B cell (primary cell): ENCODE measurements at places on chromosomes 4 and X.

- DNase-seq: no peak
Measured at GRCh38 chr4:158884280-158884679, 115.5 kb downstream of the FNIP2 start.

DNA sequence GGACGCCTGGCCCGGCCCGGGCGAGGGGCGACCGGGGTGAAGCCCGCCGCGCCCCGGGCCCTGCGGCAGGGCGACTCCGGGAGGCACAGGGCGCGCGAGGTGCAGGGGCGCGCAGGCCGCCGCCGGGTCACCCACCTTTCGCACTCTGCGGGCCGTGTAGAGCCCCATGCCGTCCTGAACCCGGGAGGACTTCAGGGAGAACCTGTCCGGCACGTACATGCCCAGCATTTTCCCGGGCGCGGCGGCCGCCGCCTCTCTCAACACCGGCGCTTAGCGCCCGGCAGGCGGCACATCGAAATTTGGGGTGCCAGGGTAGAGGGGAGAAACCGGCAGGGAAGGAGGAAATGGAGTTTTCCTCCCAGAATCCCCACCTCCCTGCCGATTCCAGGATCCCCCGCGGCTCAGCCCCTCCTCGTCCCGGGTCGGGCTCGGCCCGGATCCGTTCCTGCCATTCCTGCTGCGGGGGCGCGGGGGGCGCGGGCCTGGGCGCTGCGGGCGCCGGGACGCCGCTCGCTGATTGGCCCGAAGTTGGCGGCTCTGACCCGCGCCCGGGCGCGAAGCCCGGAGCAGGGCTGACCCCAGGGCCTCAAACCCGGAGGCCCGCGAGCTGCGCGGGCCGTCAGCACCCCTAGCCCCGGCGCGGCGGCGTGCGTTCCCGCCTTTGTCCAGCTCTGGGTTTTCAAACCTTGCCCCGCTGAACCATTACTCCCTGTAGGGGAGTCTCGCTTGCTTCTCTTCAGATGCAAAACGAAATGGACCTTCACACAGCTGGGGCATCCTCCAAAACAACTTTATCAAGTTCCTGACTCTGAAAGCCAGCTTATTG, at the start of gene PRDM5:
Gene PRDM5, minus strand, starts transcription at position 346 of the 826 bp plus-strand sequence. Its CDS starts 118 bp downstream, at position 228.
- no peak for DNase-seq

DNA sequence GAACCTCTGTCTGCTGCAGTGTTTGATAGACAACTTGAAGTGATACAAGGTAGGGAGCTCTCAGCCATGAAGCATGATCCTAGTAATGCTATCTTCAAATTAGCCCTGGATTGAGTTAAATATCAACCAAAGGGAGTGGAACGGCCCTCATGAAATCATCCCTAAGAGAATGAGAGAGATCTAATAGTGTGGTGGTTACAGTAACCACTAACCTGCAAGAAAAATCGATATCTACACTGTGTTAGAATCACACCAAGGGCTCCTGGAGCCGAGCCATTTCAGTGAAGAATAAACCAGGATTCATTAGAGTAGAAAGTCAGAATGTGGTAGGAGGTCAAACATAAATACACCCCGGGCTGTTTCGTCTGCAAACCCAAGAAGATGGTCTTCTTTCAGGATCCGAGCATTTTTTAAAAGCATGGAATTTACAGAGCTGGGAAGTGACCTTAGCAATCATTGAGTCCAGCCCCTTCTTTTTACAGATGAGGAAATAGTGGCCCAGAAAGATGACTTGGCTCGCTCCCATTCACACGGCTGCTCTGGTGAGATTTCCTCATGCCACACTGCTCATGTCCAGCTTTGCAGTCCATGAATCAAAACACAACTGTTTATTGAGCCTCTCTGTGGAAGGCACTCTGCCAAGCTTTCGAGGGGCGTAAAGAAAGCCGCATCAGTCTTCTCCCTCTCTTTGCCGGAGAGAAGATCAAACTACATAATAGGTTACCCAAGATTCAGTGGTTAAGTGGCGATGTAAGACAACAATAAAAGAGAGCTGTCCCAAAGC, 5.5 kb upstream of the DCTD start:
- DNase-seq: no peak

- no peak for DNase-seq
Measured at GRCh38 chr4:24287096-24287495, 297.3 kb downstream of the DHX15 start.

DNA sequence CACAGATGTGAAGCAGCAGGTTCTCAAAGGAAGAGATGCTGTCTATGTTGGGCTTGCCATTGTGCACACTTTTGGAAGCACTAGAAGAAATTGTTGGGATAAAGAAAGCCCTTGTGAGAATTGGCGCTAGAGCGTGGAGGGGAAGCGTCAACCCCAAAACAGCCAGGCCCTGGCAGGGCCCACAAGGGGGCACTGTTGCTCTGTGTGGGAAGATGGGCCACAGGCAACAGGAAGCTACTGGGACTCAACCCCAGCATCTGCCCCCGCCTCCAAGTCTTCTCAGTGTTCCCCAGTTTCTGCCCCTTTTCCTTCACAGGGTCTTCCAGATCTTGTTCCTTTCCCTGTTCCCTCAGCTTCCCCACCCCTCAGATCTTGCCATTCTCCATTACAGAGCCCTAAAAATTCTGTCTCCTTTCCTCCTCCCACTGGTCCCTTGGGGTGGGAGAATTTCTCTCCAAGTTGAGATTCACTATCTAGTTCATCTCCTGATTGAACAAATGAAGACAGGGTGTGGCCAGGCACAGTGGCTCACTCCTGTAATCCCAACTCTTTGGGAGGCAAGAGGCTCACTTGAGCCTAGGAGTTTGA, 85.5 kb downstream of the STARD8 start:
- DNase-seq: peak; percentile 32

DNA sequence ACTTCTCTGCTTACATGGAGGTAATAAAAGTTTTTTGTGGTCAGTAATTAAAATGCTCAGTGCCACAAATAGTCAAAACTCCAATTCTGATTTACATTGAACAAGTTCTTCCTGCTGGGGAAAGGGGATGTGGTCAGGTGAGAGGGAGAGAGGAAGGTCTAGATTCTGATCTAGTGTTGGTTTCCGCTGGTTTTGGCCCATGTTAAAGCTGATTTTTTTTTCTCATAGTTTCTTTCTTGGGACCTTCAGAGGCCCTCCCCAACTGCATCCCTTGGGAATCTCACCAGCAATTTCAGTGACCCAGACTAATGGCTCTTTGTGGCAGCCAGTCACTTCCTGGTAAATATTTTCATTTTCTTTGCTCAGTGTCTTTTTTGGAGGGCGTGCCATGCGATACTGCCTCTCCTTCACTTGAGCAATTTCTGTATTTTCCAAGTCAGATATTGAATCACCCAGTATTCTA, 332.7 kb downstream of the RAPGEF2 start:
- no peak for DNase-seq

DNA sequence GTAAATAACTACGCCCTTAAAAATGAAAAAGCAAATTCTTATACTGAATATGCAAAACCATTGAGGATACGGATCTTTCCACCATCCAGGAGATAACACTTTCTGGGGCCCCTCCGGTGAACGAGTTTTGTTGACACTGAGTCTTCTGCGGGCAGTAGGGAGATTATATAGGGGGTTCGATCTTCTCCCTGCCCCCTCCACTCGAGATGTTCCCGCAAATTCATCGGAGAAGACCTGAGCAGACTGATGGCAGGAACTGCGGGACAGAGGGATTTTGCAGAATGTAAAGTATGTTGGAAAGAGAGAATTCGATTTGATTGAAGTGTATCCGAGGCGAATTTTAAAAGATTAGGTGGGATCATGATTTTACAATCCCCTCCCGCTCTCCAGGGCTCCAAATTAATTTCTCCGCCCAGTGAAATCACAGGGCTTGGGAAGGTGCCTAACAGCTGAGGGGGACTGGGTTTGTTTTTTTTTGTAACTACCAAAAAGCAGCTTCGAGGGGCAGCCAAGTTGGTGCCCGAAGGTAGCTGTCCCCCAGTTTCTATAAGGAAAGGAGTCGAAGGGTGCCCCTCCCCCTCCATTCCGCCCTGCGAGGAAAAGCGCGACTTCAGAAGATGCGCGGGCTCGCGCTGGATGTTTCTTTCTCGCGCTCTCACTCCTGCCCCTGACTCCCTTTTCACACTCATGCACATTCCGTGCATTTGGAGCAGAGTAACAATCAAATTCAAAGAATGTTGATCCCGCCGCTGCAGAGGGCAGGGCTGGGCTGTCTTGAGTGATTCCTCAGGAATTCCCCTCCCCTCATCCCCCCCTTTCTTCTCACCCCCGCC, 1.2 kb downstream of the TMEM255A start:
- DNase-seq: peak; percentile 37

GRCh38 chr4:2042204-2042946, 16.8 kb upstream of the NAT8L start:
- peak; percentile 51 for DNase-seq

DNA sequence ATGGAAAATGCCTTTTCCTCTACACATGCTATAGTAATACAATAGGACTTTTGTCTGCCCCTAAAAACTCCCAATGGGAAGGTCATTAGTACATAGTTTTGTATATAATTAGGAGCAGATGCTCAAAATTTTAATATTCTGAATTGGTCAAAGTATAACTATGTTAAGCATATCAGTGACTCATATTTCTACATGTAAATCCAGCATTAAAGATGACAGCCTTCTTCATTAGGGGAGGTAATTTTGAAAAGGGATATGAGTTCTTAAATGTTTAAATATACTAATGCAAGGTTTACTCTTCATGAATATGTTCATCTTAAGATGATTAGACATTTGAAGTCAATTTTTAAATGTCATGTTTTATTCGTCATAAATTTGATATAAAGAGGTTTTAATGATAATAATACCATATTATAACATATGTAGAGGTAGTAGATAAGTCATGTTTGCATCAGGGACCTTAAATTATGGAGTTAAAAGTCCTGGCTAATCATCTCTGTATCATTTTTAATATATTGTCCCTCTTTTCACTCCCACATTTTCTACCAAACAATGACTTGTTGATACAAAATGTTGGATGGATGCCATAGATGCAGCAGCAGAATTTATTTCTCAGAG, 218.8 kb downstream of the STPG2 start:
- DNase-seq: no peak

- DNase-seq: no peak
Measured at GRCh38 chr4:28523681-28524190, 1663.1 kb downstream of the STIM2 start.

- DNase-seq: no peak
Measured at GRCh38 chrX:35458142-35458541, 340.0 kb upstream of the MAGEB16 start.

DNA sequence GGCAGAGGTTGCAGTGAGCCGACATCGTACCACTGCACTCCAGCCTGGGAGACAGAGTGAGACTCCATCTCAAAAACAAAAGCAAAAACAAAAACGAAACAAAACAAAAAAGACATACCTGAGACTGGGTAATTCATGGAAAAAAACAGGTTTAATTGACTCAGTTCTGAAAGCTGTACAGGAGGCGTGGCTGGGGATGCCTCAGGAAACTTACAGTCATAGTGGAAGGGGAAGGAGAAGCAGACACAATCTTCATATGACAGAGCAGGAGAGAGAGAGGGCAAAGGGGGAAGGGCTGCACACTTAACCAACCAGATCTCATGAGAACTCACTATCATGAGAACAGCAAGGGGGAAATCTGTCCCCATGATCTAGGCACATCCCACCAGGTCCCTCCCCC, 229.5 kb downstream of the STK32B start:
- no peak for DNase-seq

DNA sequence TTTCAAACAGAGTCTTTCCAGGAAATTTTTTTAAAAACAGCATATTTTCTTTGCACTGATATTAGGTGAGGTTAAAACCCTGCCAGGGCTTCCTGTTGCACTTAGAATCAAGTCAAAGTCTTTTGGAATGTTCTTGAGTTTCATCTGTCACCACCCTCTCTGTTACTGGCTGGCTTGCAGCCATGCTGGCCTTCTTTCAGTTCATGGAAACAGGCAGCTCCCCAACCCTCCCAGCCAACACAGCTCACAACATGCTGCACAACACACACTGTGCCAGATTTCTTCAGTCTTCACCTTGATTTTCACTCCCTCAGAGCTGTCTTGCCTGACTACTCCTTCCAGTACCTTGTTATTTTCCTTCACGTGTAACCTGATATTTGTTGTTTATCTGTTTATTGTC, 129.5 kb downstream of the KCNIP4 start:
- DNase-seq: no peak

GRCh38 chr4:77006753-77007353, 57.3 kb downstream of the SEPTIN11 start:
- no peak for DNase-seq

DNA sequence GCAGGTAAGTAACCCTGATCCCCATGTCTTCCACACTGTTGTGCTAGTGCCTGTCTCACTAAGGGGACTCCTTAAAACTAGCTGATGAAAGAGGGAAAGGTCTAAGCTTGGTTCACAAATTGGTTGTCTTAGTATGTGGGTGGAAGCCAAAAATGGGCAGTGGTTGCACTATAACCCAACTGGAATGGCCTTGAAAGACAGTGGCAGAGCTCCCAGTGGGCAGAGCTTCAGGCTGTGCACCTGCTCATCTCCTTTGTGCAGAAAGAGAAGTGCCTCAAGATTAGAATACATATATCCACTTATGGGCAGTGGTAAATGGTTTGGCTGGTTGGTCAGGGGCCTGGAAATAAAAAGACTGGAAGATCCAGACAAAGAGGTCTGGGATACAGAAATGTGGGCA, 7.2 kb downstream of the SYN1 start:
- DNase-seq: no peak

GRCh38 chr4:122476745-122477144, 20.2 kb upstream of the IL2 start:
- no peak for DNase-seq

- no peak for DNase-seq
Measured at GRCh38 chr4:140085062-140085622, 68.8 kb downstream of the MAML3 start.

- DNase-seq: no peak
Measured at GRCh38 chrX:48456628-48457331, 13.3 kb downstream of the SLC38A5 start.

GRCh38 chr4:122555216-122555615, 65.7 kb downstream of the IL21 start:
- no peak for DNase-seq

DNA sequence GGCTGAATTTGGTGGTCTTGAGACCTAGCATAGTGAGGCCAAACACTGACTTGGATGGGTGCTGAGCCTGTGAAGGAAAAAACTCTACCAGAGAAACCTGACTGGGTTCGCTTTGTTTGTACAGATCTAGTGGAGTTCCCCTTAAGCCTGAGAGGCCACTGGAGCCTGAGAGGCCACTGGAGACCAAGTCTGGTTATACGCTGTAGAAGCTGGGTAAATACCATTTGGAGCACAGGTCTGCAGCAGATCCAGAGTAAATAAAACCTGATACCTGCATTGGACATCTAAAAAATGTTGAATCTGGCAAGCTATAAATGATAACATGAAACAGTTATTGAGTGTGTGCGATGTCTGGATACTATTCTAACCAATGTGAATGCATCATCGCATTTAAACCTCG, 104.3 kb upstream of the IGSF1 start:
- no peak for DNase-seq
